Stimulated activated naive CD8-positive, alpha-beta T cell treated with anti-CD3 and anti-CD28 coated beads, Interleukin-15, amount 100 ng/mL, for 72 hours (primary cell): ENCODE measurements at places on chromosomes 12 and 14.

DNA sequence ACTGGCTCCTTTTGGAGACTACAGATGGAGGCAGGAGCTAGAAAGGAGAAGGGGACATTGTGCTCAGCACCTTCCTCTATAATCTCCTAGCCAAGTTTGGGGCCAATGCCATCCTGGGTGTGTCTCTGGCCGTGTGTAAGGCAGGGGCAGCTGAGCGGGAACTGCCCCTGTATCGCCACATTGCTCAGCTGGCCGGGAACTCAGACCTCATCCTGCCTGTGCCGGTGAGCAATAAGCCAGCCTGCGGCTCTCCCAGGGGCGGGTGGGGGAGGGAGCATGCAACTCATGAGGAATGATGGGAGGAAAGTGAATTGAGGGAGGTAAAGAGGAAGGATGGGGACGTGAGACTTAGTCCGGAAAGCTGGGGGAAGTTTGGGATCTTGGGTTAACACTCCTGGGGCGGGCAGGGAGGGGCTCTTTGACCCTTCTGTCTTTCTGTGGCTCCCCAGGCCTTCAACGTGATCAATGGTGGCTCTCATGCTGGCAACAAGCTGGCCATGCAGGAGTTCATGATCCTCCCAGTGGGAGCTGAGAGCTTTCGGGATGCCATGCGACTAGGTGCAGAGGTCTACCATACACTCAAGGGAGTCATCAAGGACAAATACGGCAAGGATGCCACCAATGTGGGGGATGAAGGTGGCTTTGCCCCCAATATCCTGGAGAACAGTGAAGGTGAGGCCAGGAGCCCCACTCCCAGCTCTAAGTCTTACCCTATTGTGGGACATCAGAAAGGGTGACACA lies 3.3 kb downstream of the ENO2 start:
- no peak for DNase-seq

- DNase-seq, result peak; percentile 78
These were observed at the start of gene EVL for GRCh38 chr14:100065111-100065871. Gene EVL, plus strand, starts transcription at chr14:100065422. Its CDS starts 79 bp downstream, at chr14:100065501.

DNA sequence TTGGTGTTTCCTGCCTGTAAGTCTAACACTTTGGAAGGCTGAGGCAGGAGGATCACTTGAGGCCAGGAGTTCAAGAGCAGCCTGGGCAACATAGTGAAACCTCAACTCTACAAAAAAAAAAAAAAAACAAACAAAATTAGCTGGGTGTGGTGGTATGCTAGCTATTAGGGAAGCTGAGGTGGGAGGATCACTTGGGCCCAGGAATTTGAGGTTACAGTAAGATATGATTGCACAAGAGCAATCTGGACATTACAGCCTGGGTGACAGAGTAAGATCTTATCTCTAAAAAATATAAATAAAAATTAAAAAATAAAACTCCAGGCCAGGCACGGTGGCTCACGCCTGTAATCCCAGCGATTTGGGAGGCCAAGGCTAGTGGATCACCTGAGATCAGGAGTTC lies 39.8 kb upstream of the CMKLR1 start:
- no peak for DNase-seq

DNA sequence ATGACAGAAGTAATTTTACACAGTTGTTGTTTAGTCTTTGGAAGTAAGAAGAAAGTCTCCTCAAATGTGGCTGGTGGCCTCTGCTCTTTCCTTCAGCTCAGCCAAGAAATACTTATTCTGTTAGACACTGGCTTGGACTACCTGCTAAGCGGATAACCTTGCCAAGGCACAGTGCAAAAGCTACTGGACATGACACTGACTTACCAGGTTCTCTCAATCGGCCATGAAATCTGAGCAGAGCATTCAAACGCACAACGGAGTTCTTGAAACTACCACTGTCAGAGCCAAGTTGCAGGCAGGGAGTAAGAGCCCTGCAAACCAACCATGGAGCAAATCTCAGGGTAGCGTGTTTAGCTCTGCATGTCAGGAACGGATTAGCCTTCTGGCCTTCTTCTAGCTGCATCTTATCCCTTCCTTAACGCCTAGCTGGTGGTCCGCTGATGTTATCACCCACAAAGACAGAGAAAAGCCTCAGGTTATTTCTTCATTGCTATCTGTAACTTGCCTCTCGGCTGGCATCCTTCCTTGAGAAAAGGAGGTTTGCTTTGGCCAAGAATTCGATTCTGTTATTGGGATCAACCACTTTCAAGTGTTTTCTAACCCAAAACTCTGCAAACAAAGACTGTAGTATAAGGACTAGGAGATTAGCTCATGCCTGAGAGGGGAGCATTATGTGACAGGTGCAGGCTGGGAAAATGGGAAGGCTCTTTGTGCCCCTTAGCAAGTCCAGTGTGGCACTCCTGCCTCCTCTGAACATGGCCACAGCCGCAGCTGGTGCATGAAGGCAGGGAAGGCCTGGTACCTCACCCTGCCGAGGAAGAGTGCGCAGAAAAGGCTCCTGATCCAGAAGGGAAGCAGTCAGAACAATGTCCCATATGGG lies 223.4 kb downstream of the GLT1D1 start:
- DNase-seq, result no peak

- no peak for DNase-seq
These were observed 613.7 kb downstream of the DIO2 start for GRCh38 chr14:79597566-79597965.

GRCh38 chr12:62250671-62251608 lies 9.3 kb upstream of the USP15 start:
- DNase-seq, result no peak
